ENCODE measurements at places on chromosomes 7 and 10.

- no peak for DNase-seq
Observed at GRCh38 chr7:78178319-78178718, 379.7 kb downstream of the PHTF2 start.

DNA sequence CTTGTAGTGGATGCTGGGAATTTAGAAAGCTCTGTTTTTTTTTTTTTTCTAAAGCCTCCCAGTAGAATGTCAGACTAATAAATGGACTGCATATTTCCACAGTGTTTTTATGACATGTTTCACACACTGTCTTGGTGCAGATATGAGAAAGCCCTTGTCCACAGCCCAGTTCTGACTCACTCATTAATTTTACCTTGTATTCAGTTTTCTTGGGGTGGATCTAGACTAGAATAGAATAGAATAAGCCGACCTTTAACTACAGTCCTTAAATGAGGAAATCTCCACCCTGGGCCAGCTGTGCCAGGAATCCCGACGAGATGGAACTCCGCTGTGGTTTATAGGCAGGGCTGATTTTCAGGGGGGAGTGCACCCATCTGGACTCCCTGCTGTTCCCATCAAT lies 274.7 kb downstream of the NRG3 start:
- no peak for DNase-seq

- no peak for DNase-seq
Observed at GRCh38 chr7:30817371-30817767, 46.2 kb downstream of the MINDY4 start.

DNA sequence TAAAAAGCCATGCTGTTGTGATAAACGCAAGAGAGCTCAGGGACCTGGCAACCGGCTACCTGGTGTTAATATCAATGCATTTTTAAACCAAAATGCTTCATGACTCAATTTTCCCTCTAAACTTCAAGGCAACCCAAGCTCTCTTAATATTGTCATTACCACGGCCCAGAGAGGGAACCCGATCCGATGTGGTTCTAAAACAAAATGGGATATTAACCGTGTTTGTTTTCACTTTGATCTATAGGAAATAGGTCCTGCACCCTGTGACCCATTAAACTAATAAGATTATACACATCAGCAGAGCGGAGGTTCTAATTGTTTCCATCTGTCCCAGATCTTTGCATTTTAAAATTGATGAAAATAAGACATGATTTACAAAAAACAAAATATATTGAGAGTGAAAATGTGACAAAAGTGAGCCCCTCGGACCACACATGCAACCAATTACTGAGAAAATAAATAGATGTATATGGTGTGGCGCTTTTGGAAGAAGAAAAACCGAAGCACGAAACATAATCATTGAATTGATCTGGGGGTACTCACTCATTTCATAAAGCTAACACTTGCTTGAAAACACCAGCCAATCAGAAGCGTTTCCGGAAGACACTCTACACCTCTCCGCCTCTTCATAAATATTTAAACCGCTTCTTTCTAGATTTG lies 290.3 kb upstream of the NFE2L3 start:
- DNase-seq: no peak

DNA sequence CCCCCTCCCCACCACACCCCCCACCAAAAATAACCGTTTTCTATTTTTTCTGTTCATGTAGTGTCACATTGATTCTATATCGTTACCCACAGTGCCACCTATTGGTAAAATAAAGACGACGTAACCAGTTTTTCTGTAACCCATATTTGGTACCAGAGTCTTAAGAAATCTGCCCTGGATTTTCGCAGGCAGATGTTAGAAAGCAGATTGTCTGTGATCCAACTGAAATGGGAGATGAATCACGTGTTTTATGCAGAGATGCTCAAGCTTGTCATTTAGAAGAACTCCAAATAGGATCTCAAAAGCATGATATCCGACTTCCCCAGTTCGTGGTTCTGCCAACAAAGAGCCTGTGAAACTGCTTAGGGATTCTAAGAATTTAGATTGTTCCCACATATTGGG lies 261.1 kb upstream of the CSTF2T start:
- DNase-seq: no peak

- DNase-seq: no peak
Observed at GRCh38 chr10:71204746-71205145, 7.6 kb upstream of the UNC5B start.

DNA sequence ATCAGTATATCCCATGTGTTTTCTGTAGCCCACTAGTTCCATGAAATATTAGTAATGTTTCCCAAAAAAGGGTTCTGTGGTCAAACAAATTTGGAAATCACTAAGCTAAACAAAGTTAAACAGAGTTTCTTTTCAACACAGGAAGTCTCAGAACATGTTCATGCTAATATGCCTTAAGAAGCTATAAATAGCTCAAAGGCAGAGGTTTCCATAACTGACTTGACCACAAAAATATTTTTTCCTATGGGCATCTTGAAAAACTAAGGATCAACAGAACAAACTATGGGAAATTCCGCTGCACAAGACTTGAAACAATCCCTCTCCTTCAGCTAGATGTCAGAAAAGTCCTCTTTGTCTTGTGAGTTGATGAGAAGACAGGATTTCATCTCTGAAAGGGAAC lies 59.7 kb downstream of the SEM1 start:
- no peak for DNase-seq

DNA sequence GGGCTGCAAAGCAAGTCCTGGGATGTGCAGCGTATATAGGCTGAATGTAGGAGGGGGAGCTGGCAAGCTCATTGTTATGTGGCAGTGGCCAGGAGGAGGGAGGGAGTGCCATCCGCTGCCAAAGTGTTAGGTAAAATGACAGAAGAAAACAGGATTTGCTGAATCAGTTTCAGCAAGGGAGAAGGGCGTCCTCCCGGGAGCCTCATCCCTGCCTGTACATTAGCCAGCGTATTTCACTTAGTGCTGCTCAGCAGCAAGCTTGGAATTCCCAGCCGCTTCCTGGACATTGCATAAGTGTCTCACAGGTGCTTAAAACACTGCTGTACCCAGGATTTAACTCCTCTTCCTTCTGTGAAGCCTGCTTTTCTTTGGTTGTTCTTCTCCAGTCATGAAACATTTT lies 2.5 kb downstream of the NIPSNAP2 start:
- no peak for DNase-seq
